ENCODE measurements at places on chromosomes 7 and 10.

- no peak for DNase-seq
These were observed 96.4 kb downstream of the CALD1 start for GRCh38 chr7:134875867-134876266.

GRCh38 chr7:21029006-21029405 lies 242.3 kb upstream of the SP8 start:
- no peak for DNase-seq

DNA sequence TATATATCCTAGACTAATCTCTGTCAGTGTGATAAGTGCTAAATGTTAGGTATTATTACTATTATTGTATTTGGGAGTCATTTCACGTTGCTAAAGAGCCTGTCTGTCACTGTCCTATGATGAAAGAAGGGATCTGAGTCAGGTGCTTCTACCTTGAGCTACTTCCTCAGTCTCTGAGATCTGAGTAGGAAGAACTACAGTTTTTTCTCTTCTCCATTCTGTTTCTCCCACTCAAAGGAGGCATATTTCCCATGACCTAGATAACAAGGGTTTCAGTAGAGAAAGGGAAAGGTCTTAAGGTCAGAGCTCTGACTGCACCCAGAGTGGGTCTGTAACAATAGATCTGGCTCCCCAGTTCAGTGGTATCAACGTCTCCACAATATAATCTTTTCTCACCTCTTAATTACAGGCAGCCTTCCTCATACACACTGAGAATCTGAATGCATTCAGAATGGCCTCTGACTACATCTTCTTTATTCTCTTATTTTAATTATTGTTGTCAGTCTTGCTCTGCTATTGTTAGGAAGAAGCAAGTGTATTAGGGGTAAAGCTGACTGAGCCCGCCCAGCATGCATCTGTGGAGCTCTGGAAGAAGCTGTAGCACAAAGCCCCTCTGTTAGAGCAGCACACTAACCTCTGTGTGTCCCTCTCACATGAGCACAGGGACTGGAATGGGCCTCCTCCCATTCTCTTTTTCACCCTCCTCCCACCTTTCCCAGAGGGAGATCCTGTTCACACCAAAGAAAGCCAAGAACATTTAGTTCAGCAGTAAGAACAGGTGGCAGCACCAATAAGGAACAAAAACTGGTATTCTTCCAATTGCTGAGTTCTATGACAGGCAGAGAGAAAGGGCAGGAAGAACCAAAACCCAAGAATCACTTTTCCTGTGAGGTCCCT lies 38.1 kb downstream of the USP54 start:
- no peak for DNase-seq

GRCh38 chr10:97411406-97411805 lies 10.3 kb upstream of the RRP12 start:
- no peak for DNase-seq

DNA sequence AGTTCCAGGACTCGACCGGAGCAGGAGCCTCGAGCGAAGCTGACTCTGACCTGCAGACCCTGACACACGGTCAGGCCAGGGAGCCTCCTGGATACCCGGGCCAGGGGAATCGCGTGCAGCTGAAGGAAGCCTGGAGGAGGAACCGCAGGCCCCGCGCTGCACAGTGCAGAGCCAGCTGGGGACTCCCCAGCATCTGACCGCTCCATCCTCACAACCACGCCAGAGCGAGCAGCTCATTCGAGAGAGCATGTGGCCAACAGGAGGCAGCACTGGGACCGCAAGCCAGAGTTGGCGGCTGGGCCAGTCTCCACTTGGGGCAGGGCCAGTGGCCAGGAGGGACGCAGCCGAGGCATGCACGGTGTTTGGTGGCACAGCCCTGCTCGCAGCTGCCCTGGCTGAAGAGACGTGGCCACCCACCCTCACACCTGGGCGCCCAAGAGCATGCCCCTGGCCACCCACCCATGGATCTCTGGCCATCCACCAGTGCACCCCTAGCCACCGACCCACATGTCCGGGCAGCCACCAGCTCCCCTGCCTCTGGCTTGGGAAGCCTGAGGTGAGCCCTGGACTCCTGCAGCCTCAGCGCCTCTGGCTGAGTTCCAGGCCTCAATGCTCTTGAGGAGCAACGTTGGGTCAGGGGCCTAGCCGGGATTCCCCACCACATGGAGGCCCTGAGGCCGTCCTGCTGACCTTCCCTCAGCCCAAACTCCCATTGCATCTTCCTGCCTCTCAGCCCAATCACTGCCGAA lies 213.9 kb downstream of the ELFN1 start:
- DNase-seq: no peak

DNA sequence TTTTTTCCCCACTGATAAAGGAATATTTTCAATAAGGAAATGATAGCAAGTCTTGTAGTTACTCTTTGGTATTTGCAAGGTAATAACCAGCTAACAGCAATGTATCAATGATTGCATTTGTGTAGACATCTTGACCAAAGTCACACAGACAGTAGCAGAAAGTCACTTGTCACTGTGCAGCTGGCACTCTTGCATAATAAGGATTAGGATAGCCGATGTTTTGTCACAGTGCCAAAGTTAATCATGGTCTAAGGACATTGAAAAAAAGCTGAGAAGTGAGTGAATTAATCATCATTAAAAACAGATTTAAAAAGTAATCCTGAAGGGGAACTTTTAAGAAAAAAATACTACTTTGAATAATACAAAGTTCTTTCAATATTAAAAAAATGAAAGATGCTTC lies 834.3 kb upstream of the C7orf33 start:
- no peak for DNase-seq

DNA sequence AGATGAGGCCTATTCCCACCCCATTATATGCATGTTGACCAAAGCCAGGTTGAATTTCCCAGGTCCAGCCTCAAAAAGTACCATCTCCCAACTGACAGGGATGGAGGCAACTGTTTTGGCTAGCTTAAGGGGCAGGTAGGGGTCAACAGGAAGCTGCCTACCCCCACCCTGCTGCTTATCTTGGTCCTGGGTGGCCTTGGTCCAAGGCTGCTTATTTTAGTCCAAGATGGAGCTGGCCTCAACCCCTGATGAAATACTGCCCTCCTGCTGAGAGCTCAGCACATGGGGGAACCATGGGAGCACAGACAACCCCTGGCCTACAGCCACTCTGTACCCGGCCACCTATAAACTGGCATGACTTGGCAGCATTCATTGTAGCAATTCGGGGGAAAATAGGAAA lies 23.1 kb downstream of the MYO1G start:
- no peak for DNase-seq

DNA sequence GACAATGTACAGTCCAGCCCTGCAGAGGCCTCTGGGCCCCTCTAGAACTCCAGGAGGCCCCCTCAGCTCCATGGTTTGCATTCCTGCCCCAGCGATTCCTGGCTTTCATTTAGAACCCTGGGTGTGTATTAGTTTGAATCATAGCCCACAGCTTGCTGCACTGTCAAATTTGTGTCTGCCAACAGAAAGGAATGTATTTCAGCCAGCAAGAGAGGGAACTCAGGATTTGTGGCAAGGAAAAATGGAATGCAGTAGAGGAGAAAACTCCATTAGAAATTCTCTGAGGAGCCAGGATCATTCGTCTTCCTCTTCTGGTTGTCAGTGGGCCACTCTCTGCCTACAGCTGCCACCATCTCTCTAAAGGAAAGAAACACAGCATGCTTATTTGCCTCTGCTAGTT lies 27.9 kb upstream of the WDR11 start:
- no peak for DNase-seq

- DNase-seq: no peak
These were observed 9.9 kb downstream of the SLC25A13 start for GRCh38 chr7:96311967-96312366.

DNA sequence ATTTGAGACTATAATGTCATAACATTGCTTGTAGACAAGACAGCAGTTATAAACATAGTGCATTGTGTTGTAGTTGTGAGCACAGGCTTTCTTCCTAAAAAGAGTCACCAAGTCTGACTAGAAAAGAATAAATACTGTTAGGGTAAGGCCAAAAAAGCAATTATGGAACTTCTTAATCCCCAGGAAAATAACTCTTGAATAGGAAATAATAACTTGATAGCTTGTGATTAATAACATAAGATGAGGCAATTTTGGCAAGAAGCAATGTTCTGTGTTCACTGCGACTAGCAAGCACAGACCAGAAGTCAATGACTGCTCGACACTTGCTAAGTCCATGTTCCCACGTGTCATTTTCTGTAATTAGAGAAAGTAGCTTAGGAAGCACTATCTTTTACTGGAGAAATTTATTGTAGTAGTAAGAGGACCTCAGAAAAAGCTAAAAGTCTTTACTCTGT lies 97.1 kb downstream of the AGMO start:
- DNase-seq: no peak

DNA sequence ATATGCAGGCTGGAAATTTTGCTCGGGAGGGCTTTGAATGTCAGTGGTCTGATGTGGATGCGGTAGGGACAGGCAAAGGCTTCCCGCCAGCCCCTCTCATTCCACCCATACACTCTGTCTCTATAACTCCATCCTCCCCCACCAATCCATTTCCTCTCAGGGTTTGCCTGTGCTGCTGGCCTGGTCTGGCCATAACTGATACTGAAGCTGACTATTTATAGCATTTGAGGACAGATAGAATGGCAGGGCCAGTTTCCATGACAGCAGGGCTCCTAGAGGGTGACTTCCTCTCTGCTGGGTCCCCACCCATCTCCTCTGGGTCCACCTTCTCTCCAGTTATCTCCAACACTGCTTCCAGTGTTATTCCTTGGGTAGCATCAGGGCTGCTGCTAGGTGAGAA lies 6.6 kb upstream of the PDLIM1 start:
- DNase-seq: no peak

DNA sequence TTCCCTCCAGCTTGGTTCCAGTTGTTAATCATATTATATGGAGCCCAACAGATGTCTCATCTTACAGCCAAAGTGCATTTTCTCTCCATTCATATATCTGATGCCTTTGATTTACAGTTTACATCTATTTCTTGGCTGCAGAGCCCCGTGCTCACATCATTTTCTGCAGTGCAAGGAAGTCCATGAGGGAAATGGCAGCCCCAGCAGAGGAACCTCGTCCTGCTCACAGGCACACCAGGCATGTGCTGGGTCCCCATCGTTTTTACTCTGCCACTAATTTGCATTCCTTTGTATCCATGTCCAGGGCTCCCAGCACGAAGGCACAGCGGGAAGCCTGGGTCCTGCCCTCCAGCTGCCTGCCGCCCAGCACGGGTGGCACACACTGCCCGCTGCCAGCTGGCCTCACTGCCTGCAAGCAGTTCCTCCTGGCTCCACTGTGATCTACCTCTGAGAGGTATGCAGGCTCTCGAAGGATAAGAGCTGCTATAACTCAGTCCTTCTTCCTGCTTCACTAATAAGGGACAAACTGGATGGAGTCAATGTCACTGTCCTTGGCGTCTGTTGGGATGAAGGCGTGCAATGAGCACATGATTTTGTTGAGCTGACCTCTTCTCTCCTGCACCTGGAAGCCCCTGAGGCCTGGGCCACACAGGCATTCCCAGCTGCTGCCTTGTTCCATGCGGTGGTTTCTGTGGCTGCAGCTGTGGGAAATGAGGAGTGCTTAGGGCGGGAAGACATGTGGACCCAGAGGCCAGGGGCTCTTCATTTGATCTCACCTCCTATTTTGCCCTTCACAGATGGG lies 583.6 kb upstream of the MGMT start:
- no peak for DNase-seq

DNA sequence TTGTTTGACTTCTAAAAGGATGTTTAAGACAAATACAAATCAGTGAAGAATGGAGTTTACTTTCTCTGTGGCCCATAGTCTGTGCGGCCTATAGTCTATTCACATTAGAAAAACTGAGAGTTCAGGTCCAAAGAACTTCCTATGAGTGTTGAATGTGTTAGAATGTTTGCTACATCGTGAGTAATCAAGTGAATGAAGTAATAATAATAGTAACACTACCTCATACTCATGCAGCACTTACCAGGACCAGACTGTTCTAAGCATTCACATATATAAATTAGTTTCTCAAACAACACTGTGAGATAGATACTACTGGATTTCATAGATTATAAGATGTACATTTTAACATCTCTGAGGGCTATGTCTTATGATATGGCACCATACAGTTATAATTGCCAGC lies 70.4 kb downstream of the RALA start:
- no peak for DNase-seq

DNA sequence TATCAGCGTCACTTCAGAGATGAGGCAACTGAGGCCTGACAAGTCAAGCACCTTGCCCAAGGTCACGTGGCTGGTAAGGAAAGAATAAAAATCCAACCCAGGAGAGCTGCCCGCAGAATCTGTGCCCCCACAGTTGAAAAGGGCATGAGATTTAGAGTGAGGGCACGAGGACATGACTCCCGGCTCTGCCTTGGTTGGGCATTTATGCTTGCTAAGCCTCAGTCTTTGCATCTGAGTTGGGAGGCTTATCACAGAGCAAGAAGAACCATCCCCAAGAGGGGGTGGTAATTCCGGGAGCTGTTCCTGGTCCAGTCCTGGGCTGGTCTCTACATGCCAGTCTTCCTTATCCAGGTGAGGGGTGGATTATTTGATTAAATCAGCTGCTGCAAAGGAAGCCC lies 37.3 kb downstream of the PLPP4 start:
- DNase-seq: no peak

DNA sequence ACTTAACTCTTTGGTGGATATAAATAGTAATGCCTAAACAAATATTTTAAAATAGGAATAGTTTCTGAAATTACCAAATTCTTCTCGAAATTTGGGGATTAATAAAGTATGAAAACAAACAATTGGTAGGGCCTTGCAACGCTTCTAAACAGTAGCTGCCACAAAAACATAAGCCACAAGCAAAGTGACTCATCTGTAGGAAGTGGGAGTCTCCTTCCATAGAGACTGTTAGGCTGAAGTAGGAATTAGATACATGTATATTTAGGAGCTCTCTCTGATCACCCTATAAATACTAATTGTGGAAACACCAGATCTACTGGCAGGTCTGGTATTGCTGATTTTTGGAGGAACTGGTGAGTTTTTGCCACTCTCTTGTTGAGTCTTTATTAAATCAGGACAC lies 5.7 kb upstream of the LMOD2 start:
- DNase-seq: no peak

GRCh38 chr7:25429731-25430130 lies 201.4 kb upstream of the NPVF start:
- no peak for DNase-seq
